Small intestine (tissue), 16 donors: ENCODE measurements at places on chromosomes 4 and X. TPM values are rescaled to one million over a fixed set of nuclear protein-coding genes. Genes with fewer than 3 reads are reported as not detected.

TCEAL5 gene
- polyA plus RNA-seq: 2.0 TPM

NLRP2B gene
- not detected for polyA plus RNA-seq

ADGRG4 gene
- 2.7 TPM for polyA plus RNA-seq

SSX4B gene
- polyA plus RNA-seq: not detected

SH2D1A gene
- not detected for polyA plus RNA-seq

DNA sequence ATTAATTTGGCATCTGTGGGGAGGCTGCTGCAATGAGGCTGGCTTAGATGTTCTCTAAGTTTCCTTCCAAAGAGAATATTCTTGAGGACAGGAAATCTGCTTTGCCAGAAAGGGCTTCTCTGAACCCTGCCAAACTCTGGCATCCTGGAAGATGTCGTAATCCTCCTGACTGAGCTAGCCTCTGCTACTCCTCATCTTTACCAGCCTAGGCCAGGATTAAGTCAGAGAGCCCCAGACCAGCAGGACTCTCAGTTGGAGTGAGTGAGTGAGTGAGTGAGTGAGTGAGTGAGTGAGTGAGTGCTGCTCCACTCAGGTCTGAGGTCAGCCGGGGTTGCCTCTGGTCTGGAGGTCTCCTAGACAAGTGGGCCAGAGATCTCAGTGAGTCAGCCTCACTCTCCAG, 104.9 kb upstream of the SOD3 start:
- no peak for DNase-seq

- DNase-seq: peak; percentile 49
Measured at GRCh38 chrX:123818243-123818642, 41.6 kb upstream of the XIAP start.

DNA sequence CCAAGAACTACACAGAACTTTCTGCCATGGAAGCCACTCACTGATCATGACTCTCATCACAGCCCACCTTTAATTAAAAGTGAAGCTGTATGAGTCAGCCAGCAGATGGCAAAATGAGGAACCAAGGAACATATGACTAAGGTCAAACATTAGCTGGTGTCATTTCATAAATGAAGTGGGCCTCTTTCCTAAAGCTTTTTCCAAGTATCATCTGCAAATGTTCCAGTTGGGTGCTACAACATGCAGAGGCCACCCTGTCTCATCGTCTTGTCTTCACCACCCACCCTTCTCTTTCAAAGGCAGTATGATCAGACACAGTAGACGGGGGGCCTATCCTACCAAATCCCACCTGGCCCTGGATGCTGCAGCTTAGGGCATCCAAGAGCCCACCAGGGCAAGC, 9.2 kb upstream of the EOLA1 start:
- no peak for DNase-seq

DNA sequence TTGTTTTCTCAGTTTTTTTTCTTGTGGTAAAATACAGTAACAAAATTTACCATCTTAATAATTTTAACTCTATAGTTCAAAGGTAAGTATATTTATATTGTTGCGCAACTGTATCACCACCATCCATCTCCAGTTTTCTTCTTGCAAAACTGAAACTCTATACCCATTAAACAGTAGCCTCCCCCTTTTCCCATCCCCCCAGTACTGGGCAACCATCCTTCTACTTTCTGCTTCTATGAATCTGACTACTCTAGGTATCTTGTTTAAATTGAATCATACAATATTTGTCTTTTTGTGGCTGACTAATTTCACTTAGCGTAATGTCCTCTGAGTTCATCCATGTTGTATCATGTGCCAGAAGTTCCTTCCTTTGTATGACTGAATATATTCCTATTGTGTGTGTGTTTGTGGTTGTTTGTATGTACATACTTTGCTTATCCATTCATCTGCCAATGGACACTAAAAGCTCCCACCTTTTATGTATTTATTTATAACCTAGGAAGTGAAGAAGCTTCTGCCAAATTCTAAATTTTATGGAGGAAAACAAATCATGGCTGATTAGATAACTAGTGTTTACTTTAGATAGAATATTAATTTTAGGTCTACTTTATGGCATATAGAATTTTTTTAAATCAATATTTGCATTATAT, 10.0 kb downstream of the ABHD18 start:
- DNase-seq: no peak

- DNase-seq: no peak
Measured at GRCh38 chr4:153922148-153922547, 133.3 kb upstream of the SFRP2 start.

- DNase-seq: no peak
Measured at GRCh38 chr4:91369116-91369515, 934.6 kb upstream of the GRID2 start.

DNA sequence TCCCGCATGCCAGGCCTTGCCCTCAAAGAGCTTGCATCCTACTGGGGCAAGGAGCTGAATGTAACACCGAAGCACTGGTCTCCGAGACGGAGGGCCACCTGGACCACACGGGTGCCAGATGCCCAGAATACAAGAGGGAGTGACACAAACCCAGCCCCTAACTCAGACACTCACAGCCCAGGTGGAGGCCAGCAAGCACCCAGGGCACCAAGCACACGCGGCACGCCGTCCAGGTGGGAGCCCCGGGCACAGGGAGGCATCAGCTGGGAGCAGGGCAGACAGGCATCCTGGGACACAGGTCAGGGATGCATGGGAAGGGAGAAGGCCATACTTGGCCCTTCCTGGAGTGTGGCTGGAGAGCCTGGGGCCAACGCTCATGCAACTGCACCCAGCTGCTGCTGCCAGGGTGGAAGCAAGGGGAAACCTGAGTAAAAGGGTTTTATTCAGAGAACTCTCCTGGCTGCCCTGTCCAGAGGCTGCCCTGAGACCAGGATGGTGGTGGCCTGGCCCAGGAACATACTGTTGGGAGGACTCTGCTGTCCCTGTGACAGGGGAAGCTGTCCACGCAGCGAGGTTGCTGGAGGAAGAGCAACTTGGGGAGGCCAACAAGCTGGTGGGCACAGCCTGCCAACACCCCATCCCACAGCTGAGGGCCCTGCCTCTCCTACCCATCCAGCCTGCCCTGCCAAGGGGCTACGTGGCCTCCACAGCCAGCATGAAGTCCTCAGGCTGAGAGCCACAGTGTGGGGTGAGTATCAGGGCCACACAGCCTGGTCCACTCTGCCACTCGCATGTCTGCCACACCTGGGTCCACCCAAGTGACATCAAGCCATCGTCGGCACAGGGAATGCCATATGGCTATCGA, 22.2 kb upstream of the PPP2R2C start:
- no peak for DNase-seq

DNA sequence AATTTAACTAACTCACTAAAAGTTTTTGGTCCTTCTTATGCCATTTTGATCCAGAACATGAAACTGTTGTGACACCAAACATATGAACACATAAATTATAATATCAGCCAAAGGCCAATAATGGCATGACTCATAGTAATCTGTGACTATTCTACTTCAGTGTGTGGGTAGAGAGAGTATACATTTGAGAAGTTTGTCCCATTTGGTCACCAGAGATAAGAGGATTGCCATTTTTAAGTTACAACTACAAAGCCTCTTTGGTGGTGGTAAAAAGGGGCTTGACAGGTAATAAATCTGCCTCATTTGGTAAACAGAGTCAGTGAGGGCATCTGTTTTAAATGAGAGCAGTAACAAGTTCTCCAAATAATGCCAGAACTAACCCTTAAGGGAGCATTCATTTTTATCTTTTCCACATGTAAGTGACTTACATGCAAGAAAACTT, 117.9 kb downstream of the TBC1D19 start:
- DNase-seq: no peak

GRCh38 chr4:182142176-182143085, 100.8 kb upstream of the TENM3 start:
- DNase-seq: peak; percentile 7
